Adrenal gland (tissue), 19 donors: ENCODE measurements at places on chromosomes 12 and 14.

- no peaks in the 10 kb centered on the region for H3K36me3 ChIP-seq
- no peaks in the 10 kb centered on the region for H3K27me3 ChIP-seq
- no peak overlapping the region for H3K4me3 ChIP-seq
- H3K27ac ChIP-seq: no peak overlapping the region
- H3K4me1 ChIP-seq: peaks cover 28% of the 10 kb centered on the region
- DNase-seq: no peak
Measured at GRCh38 chr12:92034083-92034482, 111.6 kb downstream of the BTG1 start.

DNA sequence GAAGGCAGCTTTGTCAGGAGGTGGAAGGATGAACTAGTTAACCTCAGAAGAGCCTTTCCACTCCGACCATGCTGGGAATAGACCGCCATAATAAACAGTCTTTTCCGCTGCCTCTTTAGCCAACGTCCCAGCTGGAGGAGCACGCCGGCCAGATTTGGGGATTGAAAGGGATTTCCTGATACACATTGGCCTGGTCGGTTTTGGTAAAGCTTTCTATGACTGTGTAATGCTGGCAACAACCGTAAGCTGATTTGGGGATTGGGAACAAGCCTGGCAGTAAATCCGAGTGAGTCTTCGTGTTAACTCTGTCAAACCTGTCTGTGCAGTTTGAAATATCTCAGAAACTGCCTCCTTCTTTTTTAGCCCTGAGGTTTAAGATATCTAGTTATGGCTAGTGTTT lies 87.0 kb downstream of the DAD1 start:
- H3K36me3 ChIP-seq: no peaks in the 10 kb centered on the region
- H3K27me3 ChIP-seq: no peaks in the 10 kb centered on the region
- H3K4me1 ChIP-seq: no peaks in the 10 kb centered on the region

GRCh38 chr12:121513464-121514183 lies 67.2 kb downstream of the KDM2B start:
- no peaks in the 10 kb centered on the region for H3K36me3 ChIP-seq
- H3K4me3 ChIP-seq: no peak overlapping the region
- no peaks in the 10 kb centered on the region for H3K27me3 ChIP-seq
- no peaks in the 10 kb centered on the region for H3K4me1 ChIP-seq
- DNase-seq: peak; percentile 40

GRCh38 chr14:83991666-83992065 lies 1538.3 kb upstream of the FLRT2 start:
- H3K27me3 ChIP-seq: no peaks in the 10 kb centered on the region
- H3K4me3 ChIP-seq: no peak overlapping the region
- H3K27ac ChIP-seq: no peak overlapping the region
- no peaks in the 10 kb centered on the region for H3K4me1 ChIP-seq
- no peaks in the 10 kb centered on the region for H3K36me3 ChIP-seq
- no peak for DNase-seq

DNA sequence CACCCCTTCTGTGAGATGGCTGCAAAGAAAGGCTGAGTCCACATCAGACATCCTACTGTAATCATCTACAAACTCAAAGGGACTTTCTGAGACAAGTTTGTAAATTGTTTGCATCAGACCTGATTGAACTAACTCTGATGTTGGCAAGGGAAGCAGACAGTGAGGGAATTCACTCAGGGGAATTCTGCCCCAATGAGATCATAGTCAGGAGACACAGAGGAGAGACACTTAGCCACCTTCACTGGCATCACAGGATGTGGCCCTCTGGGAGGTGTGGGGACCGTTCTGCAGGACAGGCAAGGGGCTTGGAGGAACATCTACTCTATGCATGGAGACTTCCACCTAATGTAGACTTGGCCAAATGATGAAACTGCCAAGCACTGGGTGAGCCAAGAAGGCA lies 70.7 kb upstream of the DDX11 start:
- no peaks in the 10 kb centered on the region for H3K4me1 ChIP-seq
- no peak for DNase-seq
- H3K4me3 ChIP-seq: no peak overlapping the region
- no peaks in the 10 kb centered on the region for H3K27me3 ChIP-seq

GRCh38 chr14:104306450-104307040 lies 168.2 kb downstream of the KIF26A start:
- no peaks in the 10 kb centered on the region for H3K27me3 ChIP-seq
- H3K36me3 ChIP-seq: no peaks in the 10 kb centered on the region
- H3K27ac ChIP-seq: no peak overlapping the region
- no peak for DNase-seq
- no peak overlapping the region for H3K4me3 ChIP-seq

GRCh38 chr12:130357241-130357640 lies 19.6 kb downstream of the PIWIL1 start:
- H3K27ac ChIP-seq: no peak overlapping the region
- no peak for DNase-seq
- H3K27me3 ChIP-seq: no peaks in the 10 kb centered on the region
- H3K36me3 ChIP-seq: no peaks in the 10 kb centered on the region
- H3K4me3 ChIP-seq: no peak overlapping the region
- H3K4me1 ChIP-seq: no peaks in the 10 kb centered on the region

DNA sequence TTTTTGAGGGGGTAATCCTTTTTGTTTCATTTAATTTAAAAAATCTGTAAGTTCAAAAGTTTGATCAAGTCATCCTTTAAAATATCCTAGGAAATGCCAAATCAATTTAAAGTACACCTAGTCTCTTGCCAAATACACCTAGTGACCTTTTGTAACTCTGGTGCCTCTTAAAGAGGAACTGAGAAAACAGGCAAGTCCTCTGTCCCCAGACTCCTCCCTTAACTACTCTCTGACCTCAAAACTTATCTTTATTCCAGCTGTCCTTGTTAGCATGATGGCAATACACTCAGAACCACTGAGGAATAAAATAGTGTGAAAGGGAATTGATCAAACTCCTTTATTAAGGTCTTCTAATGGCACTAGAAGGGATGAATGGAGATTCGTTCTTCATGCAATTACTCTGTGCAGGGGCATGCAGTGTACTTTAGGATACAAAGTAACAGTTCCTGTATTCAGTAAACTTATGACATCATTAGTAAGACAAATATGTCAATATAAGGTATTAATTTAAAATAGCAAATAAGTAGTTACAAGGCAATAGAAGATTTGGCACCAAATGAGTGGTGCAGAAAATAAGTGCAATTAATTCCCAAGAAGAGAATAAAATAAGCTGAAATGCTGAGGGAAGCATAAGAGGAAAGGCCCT lies 3.3 kb downstream of the FAR2 start:
- peaks cover 19% of the 10 kb centered on the region for H3K4me1 ChIP-seq
- no peak for DNase-seq
- no peak overlapping the region for H3K4me3 ChIP-seq

DNA sequence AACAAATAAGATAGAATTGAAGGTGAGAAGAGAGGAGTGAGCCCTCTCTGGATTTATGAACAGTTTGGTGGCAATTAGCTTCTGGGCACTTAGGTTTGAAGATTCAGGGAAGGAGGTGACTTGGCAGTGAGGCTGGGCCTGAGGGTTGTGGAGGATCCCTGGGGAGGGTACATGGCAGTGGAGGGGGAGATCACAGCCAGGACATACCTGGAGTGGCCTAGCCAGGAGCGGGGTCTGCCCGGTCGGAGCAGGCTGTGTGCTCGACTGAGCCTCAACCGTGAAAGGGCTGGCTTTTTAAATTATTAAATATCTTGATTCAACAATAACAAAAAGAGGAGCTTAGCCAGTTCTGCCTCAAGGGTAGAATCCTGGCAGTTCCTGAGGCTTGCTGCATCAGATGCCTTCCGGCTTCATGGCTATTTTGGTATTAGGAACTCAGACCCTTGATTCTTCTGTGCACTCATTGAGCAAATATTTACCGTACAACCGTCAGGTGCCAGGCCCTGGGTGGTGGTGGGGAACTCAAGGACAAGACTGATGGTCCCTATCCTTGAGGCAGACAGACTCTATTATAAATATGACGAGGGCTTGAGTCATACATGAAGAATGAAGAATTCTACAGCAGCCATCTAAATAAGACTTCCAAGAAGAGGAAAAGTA lies 73.4 kb downstream of the SPTB start:
- H3K27ac ChIP-seq: peak overlapping the region; percentile 5
- peak; percentile 74 for DNase-seq
- H3K36me3 ChIP-seq: no peaks in the 10 kb centered on the region
- peaks cover under 1% of the 10 kb centered on the region for H3K4me1 ChIP-seq
- H3K27me3 ChIP-seq: no peaks in the 10 kb centered on the region

GRCh38 chr14:27253966-27254365 lies 656.1 kb upstream of the NOVA1 start:
- H3K36me3 ChIP-seq: no peaks in the 10 kb centered on the region
- H3K4me1 ChIP-seq: no peaks in the 10 kb centered on the region
- H3K27me3 ChIP-seq: no peaks in the 10 kb centered on the region
- no peak for DNase-seq
- no peak overlapping the region for H3K4me3 ChIP-seq

GRCh38 chr12:50537538-50537919 lies 32.7 kb downstream of the DIP2B start:
- peaks cover 11% of the 10 kb centered on the region for H3K4me1 ChIP-seq
- no peak overlapping the region for H3K27ac ChIP-seq
- H3K36me3 ChIP-seq: no peaks in the 10 kb centered on the region
- no peak for DNase-seq

- peak; percentile 13 for DNase-seq
- no peaks in the 10 kb centered on the region for H3K36me3 ChIP-seq
Measured at GRCh38 chr12:119989361-119989730, 310 bp downstream of the BICDL1 start.

- DNase-seq: no peak
- no peak overlapping the region for H3K27ac ChIP-seq
- no peaks in the 10 kb centered on the region for H3K4me1 ChIP-seq
- H3K36me3 ChIP-seq: no peaks in the 10 kb centered on the region
- no peak overlapping the region for H3K4me3 ChIP-seq
Measured at GRCh38 chr12:116333402-116333801, 55.9 kb upstream of the MED13L start.

GRCh38 chr12:119020406-119021360 lies 39.3 kb downstream of the SRRM4 start:
- peaks cover 5% of the 10 kb centered on the region for H3K27me3 ChIP-seq
- H3K27ac ChIP-seq: no peak overlapping the region
- H3K4me1 ChIP-seq: no peaks in the 10 kb centered on the region
- peak; percentile 20 for DNase-seq

- H3K27ac ChIP-seq: no peak overlapping the region
- no peak for DNase-seq
- no peak overlapping the region for H3K4me3 ChIP-seq
Measured at GRCh38 chr12:31236998-31237637, 88.8 kb downstream of the SINHCAF start.

DNA sequence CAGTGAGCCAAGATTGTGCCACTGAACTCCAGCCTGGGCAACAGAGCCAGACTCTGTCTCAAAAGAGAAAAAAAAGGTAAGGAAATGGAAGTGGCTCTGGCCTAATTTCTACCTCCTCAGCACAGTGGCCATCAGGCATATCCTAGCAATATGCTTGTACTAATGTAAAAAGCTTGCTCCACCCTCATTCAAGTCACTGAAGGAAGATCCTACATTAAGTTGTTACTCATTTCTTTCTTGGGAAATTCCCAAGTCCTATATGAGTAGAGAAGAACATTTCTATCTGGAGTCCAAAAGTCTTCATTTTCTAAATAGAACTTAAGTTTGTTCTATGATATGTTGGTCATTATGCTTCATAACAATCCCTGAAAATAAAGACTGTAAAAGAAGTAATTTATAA lies 67.3 kb upstream of the HOXC13 start:
- H3K4me1 ChIP-seq: no peaks in the 10 kb centered on the region
- no peak overlapping the region for H3K27ac ChIP-seq
- no peaks in the 10 kb centered on the region for H3K36me3 ChIP-seq
- H3K4me3 ChIP-seq: no peak overlapping the region
- H3K27me3 ChIP-seq: peaks cover 27% of the 10 kb centered on the region

DNA sequence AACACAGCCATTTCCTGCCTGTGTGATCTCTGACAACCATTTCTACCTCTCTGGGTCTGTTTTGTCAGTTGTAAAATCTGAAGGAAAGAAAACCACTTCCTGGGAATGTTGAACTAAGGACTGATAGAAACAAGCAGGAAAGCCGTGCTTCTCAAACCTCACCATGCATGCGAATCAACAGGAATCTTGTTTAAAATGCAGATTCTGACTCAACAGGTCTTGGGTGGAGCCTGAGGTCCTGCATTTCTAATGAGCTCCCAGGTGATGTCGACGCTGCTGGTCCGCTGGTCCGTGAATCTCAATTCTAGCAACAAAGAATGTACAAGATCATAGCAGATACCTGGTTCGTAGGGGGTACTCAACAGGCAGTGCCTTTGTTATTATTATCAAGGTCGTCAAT lies 38.0 kb upstream of the GPATCH2L start:
- H3K27ac ChIP-seq: no peak overlapping the region
- no peaks in the 10 kb centered on the region for H3K36me3 ChIP-seq
- peaks cover 4% of the 10 kb centered on the region for H3K27me3 ChIP-seq
- DNase-seq: no peak

DNA sequence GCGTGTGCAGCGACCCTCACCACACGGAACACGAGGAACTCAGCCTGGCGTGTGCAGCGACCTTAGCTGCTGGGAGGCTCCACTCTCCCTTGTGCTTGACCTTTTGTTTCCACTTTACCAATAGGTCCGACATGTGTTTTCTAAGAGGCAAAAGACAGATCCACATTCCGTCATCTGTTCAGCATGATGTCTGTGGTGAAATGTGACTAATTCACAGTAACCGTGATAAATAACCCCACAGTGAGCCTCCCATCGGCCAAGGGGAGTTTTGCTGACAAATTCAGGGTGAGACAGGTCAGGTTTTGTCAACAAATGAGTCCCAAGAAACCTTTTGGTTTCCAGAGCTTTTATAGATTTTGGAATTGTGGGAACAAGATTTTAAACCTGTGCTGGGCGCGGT lies 55.9 kb downstream of the MOK start:
- no peak overlapping the region for H3K27ac ChIP-seq
- no peak for DNase-seq
- no peaks in the 10 kb centered on the region for H3K4me1 ChIP-seq
- no peaks in the 10 kb centered on the region for H3K36me3 ChIP-seq
- no peak overlapping the region for H3K4me3 ChIP-seq

- DNase-seq: peak; percentile 76
- H3K4me1 ChIP-seq: peaks cover 74% of the 10 kb centered on the region
- no peaks in the 10 kb centered on the region for H3K36me3 ChIP-seq
- H3K27ac ChIP-seq: peak overlapping the region; percentile 37
- no peak overlapping the region for H3K4me3 ChIP-seq
Measured at GRCh38 chr14:69046476-69046860, 67.4 kb upstream of the ACTN1 start.

- H3K27me3 ChIP-seq: no peaks in the 10 kb centered on the region
- DNase-seq: no peak
- no peak overlapping the region for H3K27ac ChIP-seq
Measured at GRCh38 chr12:56990648-56991318, 15.6 kb downstream of the ZBTB39 start.

GRCh38 chr14:55267820-55268219 lies 3.4 kb upstream of the FBXO34 start:
- H3K4me3 ChIP-seq: no peak overlapping the region
- H3K27me3 ChIP-seq: no peaks in the 10 kb centered on the region
- DNase-seq: no peak
- H3K27ac ChIP-seq: no peak overlapping the region

GRCh38 chr14:75837151-75837787 lies 144.5 kb downstream of the TGFB3 start:
- H3K4me1 ChIP-seq: no peaks in the 10 kb centered on the region
- H3K36me3 ChIP-seq: no peaks in the 10 kb centered on the region
- H3K27me3 ChIP-seq: no peaks in the 10 kb centered on the region
- DNase-seq: no peak
- H3K27ac ChIP-seq: no peak overlapping the region
